ENCODE measurements at places on chromosomes 6 and 20.

GRCh38 chr6:91705646-91706045, 1118.8 kb upstream of the MAP3K7 start:
- DNase-seq = no peak

DNA sequence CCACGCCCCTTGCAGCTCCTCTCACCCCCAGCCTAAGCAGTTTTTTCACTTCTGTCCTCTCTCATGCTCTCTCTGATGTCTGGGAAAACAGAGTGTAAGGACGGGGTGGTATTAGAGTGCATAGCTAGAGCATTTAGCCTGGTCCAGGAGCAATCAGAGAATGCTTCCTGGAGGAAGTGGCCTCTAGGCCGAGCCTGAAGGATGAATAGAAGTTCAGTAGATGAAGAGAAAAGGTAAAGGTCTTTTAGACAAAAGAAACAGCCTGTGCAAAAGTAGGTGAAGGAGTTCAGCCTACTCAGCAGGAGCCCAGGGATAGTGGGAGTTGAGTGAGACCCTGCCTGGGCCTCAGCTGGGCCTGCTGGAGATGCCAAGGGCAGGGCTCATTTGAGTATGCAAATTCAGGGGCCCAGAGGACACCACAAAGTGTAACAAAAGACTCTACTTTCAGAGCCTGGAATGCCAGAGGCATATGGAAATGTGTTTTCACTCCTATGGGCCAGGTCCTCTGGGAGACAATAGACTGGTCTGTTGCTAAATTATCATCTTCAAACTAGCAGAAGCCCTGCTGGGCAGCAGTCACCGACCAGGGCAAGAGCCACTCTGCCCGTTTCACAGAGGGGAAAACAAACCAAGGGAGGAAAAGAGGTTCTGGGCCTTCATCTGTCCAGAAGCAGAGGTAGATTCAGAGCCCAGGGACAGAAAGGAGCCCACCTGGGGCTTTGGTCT, 19.7 kb upstream of the TM9SF4 start:
- DNase-seq = no peak

DNA sequence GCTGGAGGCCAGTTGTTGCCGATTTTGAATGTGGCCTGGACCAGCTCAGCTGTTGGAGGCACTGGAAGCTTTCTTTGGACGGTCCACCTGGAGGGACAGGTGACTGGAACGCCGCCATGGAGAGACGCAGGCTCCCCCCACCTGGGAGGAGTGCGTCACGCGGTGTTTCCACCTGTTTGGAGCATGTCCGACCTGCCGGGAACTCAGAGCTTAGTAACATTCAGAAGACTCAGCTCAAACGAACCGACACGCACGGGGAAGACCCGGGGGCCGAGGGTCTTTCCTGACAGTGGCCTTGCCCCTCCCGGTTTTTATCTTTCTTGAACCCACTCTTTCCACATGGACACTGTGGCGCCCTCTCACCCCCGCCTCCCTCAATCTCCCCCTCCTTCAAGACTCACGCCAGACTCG, 141.6 kb downstream of the SMOC2 start:
- DNase-seq = no peak

- no peak for DNase-seq
Measured at GRCh38 chr20:35010405-35011192, 54.9 kb downstream of the MYH7B start.

GRCh38 chr6:105600336-105601260, 197.7 kb upstream of the PREP start:
- DNase-seq = peak; percentile 82
